ENCODE measurements at places on chromosomes 16 and 17. TPM values are rescaled to one million over a fixed set of nuclear protein-coding genes. Genes with fewer than 3 reads are reported as not detected.

DNA sequence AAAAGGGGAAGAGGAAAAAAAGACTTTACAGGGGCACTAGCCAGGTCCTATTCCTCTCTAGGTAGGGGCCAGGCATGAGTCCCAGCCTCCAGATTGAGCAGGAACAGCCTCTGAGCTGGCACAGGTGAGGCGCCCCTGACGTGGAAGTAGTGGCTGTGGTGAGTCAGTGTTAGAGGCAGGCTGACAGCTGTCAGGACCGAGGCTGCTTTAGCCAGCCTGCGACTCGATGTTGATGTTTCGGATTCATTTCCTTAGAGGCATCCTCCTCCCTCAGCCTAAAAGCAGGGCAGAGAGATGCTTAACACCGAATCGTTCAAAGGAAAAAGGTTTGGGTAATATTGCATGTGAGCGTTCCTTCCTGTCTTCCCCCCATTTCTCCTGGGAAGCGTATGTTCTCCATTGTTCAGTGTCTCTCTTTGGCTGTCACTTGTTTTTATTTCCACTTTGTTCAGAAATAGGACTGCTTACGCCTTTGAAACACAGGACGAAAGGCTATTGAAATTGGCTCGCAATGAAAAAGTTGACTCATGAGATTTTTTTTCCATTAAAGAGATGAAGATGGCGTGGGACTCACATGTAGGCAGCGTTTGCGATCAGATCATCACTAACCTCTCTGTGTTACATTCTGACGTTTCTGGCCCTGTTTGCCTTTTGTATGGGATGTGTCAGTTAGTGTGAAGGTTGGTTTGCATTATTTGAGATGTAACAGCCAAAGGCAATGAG is 1.3 kb downstream of the KIAA0513 start:
- peaks cover 46% of the 10 kb centered on the region for H3K4me1 ChIP-seq
- no peaks in the 10 kb centered on the region for H3K36me3 ChIP-seq
- peak overlapping the region; percentile 84 for H3K27ac ChIP-seq
- H3K4me3 ChIP-seq, result peak overlapping the region; percentile 79
- no peaks in the 10 kb centered on the region for H3K27me3 ChIP-seq
- peak; percentile 80 for DNase-seq

DNA sequence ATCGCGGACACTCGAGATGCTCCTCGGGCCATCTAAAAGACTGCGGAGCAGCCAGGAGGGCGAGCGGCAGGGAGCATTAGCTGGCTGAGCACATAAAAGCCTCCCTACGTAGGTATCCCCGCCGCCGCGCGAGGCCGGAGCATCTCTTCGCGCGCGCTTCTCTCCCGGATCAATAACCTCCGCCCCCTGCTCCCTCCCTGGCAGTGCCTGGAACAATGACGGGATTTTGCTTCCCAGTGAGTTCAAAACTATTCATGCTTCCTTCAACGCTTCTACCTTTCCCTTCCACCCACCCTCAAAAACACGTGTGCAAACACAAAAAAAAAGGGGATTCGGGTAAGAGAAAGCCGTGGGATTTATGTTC is 984 bp downstream of the CENPV start:
- DNase-seq, result no peak
- H3K27me3 ChIP-seq, result no peaks in the 10 kb centered on the region
- no peak overlapping the region for H3K4me3 ChIP-seq
- no peaks in the 10 kb centered on the region for H3K36me3 ChIP-seq
- peaks cover 2% of the 10 kb centered on the region for H3K4me1 ChIP-seq

- no peaks in the 10 kb centered on the region for H3K36me3 ChIP-seq
- DNase-seq, result no peak
- no peak overlapping the region for H3K4me3 ChIP-seq
Measured at GRCh38 chr16:75390926-75391653, 42.2 kb downstream of the CFDP1 start.

GRCh38 chr16:69926241-69926640 is 24.9 kb upstream of the CLEC18A start:
- H3K4me3 ChIP-seq, result no peak overlapping the region
- H3K4me1 ChIP-seq, result no peaks in the 10 kb centered on the region
- H3K36me3 ChIP-seq, result no peaks in the 10 kb centered on the region
- H3K27ac ChIP-seq, result no peak overlapping the region
- DNase-seq, result no peak

DNA sequence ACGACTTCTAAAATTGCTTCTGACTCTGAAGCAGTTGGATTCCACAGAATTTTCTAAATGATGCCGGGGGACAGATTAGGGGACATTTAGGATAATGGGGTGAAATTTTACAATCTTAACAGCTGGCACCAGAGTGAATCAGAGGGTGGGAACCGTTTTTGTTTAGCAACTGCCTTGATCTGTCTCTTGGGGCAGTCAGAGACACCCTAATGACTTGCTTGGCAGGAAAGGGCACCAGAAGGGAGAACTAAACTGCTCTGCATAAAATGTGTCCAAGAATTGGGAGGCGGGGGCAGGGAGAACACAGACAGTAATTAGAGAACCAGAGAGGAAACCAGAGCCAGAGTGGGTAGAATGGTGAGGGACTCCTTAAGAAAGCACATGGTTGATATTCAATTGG is 6.1 kb upstream of the ABCC12 start:
- DNase-seq, result no peak
- H3K4me1 ChIP-seq, result peaks cover 33% of the 10 kb centered on the region

DNA sequence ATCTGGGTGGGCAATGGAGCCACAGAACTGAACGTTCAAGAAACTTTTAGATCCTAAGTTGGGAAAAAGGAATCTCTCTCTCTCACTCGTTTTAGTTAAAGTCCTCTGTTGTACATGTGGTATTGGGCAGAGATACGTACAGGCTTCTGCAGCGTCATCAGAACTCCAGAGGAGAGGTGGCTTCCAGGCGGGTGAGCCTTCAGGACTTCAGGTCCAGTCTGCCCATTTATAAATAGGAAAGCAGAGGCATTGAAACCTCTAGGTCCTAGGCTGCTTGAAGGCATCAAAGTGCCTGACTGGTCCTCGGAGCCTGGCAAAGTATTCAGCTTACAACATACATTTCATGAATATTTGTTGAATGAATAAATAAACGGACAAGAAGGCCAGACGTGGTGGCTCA is 8.1 kb upstream of the TNFRSF13B start:
- peaks cover 16% of the 10 kb centered on the region for H3K4me1 ChIP-seq
- H3K27ac ChIP-seq, result 0 out of 2 replicates have a peak overlapping the region, but pooled peaks have one; percentile 20
- H3K27me3 ChIP-seq, result no peaks in the 10 kb centered on the region
- no peak for DNase-seq

- no peak for DNase-seq
- H3K4me3 ChIP-seq, result no peak overlapping the region
- no peak overlapping the region for H3K27ac ChIP-seq
- H3K36me3 ChIP-seq, result 0 out of 2 replicates have a peak, but pooled peaks cover under 1% of the 10 kb centered on the region
Measured at GRCh38 chr17:2615882-2616281, 22.4 kb downstream of the PAFAH1B1 start.

GRCh38 chr17:60730273-60730672 is 52.6 kb downstream of the BCAS3 start:
- H3K4me1 ChIP-seq, result no peaks in the 10 kb centered on the region
- H3K36me3 ChIP-seq, result no peaks in the 10 kb centered on the region
- H3K27ac ChIP-seq, result no peak overlapping the region

DNA sequence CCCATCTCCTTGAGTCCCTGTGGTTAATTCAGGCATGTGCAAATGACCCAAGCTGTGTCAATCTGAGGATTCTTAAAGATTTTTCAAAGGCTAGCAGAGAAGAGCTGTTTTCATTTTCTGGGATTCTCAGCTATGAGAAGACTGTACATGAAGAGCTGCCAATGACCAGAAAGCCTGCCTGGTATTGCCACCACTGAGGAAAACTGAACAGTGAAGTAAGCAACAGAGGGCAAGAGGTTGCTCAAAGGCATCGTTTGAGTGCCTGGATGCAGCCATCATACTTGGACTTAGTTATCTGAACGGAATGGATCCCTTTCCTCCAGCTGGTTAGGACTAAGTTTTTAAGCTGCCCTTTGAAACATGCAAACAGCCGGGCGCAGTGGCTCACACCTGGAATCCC is 38.4 kb downstream of the FAM20A start:
- 0 out of 2 replicates have a peak, but pooled peaks cover 5% of the 10 kb centered on the region for H3K27me3 ChIP-seq
- DNase-seq, result no peak
- no peaks in the 10 kb centered on the region for H3K36me3 ChIP-seq
- no peaks in the 10 kb centered on the region for H3K4me1 ChIP-seq

DNA sequence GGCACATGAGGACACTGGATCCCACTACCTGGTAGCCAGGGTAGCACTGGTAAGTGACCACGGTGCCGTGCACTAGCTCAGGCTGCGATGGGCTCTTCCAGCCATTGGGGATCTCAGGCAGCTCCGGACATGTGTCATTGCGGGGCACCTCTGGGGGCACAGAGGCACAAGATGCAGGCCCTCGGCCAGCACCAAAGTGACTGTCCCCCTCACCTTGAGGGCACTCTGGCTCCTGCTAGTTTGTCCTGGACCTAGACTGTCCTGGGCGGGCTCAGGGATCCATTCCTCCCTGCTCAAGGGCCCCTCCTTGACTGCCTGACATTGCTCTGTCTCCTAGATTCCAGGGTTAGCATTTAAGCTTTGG is 6.7 kb upstream of the PHF12 start:
- no peak overlapping the region for H3K27ac ChIP-seq
- peaks cover 3% of the 10 kb centered on the region for H3K4me1 ChIP-seq
- H3K4me3 ChIP-seq, result no peak overlapping the region
- no peaks in the 10 kb centered on the region for H3K36me3 ChIP-seq

GRCh38 chr17:77019893-77020379 is 120.8 kb upstream of the SEC14L1 start:
- DNase-seq, result no peak
- H3K36me3 ChIP-seq, result no peaks in the 10 kb centered on the region
- no peak overlapping the region for H3K4me3 ChIP-seq
- no peaks in the 10 kb centered on the region for H3K4me1 ChIP-seq

- H3K36me3 ChIP-seq, result no peaks in the 10 kb centered on the region
- no peak overlapping the region for H3K4me3 ChIP-seq
- H3K27ac ChIP-seq, result no peak overlapping the region
- no peak for DNase-seq
Measured at GRCh38 chr17:83183145-83183948, 103.9 kb downstream of the METRNL start.

- no peak overlapping the region for H3K4me3 ChIP-seq
- no peaks in the 10 kb centered on the region for H3K36me3 ChIP-seq
- DNase-seq, result no peak
- H3K27ac ChIP-seq, result no peak overlapping the region
- H3K27me3 ChIP-seq, result no peaks in the 10 kb centered on the region
Measured at GRCh38 chr16:26214581-26215174, 522.9 kb downstream of the HS3ST4 start.

GRCh38 chr16:57788252-57788841 is 13.9 kb downstream of the KIFC3 start:
- no peak overlapping the region for H3K4me3 ChIP-seq
- no peak for DNase-seq
- no peaks in the 10 kb centered on the region for H3K36me3 ChIP-seq
- no peaks in the 10 kb centered on the region for H3K4me1 ChIP-seq

DNA sequence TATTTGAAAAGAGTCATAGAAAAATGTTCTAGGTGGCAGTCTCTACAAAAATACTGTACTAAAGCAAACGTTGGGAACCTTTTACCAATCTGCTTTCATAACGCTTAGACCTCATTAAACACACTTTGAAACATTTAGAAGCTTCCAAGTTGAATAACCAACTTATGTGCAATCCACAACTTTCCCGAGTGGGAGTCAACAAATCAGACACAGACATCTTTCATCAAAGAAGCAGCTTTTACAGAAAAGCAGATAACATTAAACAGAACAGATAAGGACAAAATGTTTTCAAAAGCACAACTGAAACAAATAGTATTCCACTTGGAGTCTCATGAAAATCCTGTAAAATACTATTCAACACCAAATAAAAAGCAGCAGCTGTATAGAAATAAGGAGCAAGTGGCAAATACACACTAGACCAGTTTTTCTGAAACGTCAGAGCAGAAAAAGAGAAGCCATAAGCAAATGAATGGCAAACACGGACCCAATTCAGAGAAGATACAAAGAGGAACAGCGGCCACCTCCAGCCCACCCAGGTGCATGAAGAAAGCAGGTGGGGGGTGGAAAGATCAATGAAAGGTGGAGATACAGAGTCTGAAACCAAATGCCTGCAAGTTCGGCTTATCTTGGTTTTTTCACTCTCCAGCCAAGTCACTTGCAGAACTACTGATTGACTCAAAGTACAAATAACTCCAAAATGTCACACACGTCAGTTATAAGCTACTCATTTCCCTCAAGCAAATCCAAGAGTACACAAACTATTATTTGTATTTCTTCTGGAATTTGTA is 18.4 kb upstream of the FBF1 start:
- peaks cover 21% of the 10 kb centered on the region for H3K4me1 ChIP-seq
- peak overlapping the region; percentile 78 for H3K27ac ChIP-seq
- H3K36me3 ChIP-seq, result peaks cover 22% of the 10 kb centered on the region
- peak overlapping the region; percentile 36 for H3K4me3 ChIP-seq
- H3K27me3 ChIP-seq, result no peaks in the 10 kb centered on the region

GRCh38 chr16:10181196-10182162 is 749 bp downstream of the GRIN2A start:
- H3K27ac ChIP-seq, result no peak overlapping the region
- peak; percentile 59 for DNase-seq
- 0 out of 2 replicates have a peak overlapping the region, but pooled peaks have one; percentile 27 for H3K4me3 ChIP-seq
- no peaks in the 10 kb centered on the region for H3K36me3 ChIP-seq
- peaks cover 27% of the 10 kb centered on the region for H3K27me3 ChIP-seq

GRCh38 chr16:1976216-1976520 is 4.3 kb downstream of the TBL3 start:
- H3K27me3 ChIP-seq, result no peaks in the 10 kb centered on the region
- no peak overlapping the region for H3K27ac ChIP-seq
- H3K36me3 ChIP-seq, result no peaks in the 10 kb centered on the region
- no peak for DNase-seq
- peaks cover 20% of the 10 kb centered on the region for H3K4me1 ChIP-seq
- H3K4me3 ChIP-seq, result no peak overlapping the region

DNA sequence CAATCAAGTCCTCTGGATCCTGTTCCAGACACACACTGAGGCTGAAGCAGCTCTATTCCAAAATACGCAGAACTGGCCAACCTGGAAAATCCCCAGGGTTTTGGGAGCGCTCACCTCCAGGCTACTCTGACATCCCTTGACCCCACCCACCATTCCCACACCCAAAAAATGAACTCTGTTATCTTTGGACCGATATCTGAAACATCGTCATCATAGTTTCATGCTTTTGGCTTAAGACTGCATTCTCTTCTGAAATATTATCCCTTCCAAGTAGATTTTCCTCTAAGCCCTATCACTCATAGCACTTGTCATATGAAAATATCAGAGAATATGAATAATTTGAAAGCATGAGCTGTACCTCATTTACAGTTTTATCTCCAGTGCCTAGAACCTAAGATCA is 34.7 kb downstream of the VAT1L start:
- no peaks in the 10 kb centered on the region for H3K27me3 ChIP-seq
- no peaks in the 10 kb centered on the region for H3K4me1 ChIP-seq
- H3K4me3 ChIP-seq, result no peak overlapping the region
- no peak overlapping the region for H3K27ac ChIP-seq

DNA sequence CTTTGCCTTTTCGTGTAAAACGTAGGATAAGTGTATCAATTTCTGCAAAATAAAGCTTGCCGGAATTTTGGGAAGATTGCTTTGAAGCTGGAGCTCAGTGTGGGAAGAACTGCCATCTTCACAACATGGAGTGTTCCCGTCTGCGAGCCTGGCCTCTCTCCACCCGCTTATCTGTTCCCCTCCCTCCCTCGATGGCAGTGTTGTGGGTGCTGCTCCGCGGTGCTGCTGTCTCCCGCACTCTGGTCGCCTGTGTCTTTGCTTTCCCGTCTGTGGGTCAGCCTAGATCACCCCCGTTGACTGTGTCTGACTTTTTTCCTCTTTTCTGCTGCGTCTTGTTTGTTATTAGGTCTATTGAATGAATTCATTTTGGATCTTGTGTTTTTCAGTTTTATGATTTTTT is 17.0 kb downstream of the ACSF3 start:
- H3K36me3 ChIP-seq, result no peaks in the 10 kb centered on the region
- no peak for DNase-seq
- H3K27me3 ChIP-seq, result no peaks in the 10 kb centered on the region
- H3K4me1 ChIP-seq, result no peaks in the 10 kb centered on the region
- H3K27ac ChIP-seq, result no peak overlapping the region

RAB37 gene
- 0.17 TPM for total RNA-seq

KCNH4 gene
- not detected for total RNA-seq

EVPLL gene
- 1.1 TPM for total RNA-seq

ARL4D gene
- 14.3 TPM for total RNA-seq
